Activated gamma-delta T cell treated with anti-CD3 and anti-CD28 coated beads, Interleukin-2, amount 50 U/mL, for 16 hours (primary cell): ENCODE measurements at places on chromosomes 1 and 21.

GRCh38 chr1:33560680-33561079 lies 88.2 kb downstream of the ZSCAN20 start:
- DNase-seq = no peak

- DNase-seq = no peak
These were observed 847 bp downstream of the SELENON start for GRCh38 chr1:25800703-25801377.

- DNase-seq = no peak
These were observed 22.7 kb downstream of the PRKACB start for GRCh38 chr1:84166797-84167196.

DNA sequence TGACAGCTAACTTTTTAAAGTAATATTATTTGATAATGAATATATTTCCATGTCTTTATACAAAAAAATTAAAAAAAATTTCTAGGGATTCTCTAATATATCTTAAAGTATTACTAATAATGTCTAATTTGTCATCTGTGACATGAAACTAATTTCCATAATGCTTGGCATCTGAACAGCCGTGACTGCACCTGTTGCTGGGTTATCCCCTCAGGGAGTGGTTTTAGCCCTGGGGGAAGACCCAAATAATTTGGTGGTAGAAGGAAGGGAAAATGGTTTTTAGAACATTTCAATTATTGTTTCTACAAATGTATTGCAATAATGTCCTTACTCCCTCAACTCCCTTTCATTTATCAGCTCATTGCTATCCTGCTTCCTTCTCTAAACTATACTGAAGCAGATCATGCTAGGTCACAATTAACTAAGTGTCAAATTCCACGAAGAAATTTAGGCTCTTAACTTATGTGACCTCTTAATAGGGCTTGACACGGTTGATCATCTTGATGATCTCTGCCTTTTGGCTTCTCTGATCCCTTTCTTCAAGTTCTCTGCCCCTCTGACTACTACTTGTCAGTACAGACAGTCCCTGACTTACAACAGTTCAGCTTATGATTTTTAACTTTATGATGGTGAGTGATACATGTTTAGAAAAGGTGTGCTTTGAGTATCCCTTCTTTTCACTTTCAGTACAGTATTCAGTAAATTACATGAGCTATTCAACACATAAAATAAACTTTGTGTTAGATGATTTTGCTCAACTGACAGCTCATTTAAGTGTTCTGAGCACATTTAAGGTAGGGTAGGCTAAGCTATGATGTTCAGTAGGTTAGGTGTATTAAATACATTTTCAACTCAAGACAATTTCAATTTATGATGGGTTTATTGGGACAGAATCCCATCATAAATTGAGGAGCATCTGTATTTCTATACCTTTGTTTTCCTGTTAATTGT lies 26.4 kb upstream of the DPH5 start:
- DNase-seq = no peak

- no peak for DNase-seq
These were observed 3.9 kb downstream of the TMEM201 start for GRCh38 chr1:9592510-9593075.

GRCh38 chr1:3891329-3891865 lies 8.7 kb downstream of the C1orf174 start:
- no peak for DNase-seq

DNA sequence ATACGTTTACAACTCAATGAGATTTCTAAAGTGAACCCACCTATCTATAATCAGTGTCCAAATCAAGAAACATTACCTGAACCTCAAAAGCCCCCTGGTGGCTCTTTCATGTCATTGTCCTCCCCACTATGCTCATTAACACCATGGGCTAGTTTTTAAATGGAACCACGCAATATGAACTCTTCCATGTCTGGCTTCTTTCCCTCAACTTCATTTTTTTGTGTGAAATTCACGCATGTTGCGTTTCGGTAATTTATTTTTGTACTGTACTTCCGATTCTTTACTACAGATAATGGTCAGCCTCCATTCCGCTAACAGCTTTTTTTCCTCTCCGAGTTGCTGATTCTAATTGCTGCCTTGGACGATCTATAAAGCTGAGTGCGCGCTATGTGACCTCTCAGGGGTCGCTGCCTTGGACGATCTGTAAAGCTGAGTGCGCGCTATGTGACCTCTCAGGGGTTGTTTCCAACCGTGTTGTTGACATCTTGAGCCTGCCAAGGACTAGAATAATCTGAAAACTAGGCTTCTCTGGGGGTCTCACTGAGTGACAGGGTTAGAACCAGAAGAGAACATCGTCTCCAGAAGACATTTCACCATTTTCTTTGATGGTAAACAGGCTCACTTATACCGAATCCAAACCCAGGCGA lies 1.1 kb upstream of the CACYBP start:
- peak; percentile 27 for DNase-seq

DNA sequence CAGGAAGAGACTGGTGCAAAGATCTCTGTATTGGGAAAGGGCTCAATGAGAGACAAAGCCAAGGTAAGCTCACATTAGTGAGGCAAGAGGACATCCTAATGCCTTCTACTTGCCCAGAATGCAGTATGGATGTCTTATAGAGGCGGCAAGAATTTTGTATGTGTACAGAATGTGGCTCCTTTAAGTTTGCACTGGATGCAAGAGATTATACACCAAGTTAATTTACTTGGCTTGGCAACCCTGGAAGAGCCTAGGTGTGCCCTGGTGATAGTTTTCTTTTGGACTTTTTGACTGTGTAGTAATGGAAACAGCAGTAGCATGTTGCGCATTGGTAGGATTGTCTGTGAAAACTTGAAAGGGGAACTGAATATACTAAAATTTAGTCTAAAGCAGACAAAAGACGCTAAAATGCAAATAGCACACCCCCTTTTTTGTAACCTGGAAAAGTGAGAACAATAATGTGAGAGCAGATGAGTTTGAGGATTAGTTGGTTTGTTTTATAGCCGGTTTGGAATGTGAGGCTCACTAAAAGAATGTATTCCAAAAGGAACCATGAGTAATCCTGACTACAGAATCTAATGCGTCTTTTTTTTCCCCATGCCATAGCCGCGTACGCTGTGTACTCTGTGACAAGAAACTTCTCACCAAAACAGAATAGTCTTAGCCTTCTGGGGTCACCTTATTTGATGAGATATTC lies 18.1 kb downstream of the KHDRBS1 start:
- DNase-seq = no peak

DNA sequence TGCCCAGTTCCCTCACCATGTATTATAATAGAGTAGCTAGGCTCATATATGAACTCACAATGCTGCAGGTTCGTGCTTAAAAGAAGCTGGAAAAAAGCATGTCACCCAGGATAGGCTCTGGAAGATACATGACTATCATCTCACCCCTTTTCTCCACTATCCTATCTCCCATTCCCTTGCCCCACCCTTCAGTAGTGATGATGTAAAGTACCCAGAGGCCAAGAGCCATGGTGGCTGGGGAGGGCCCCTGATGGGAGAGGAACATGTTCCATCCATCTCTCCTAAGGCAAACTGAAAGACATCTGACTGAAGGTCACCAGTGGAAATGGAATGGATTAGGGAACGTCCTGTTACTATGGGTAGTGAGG lies 20.3 kb upstream of the RBBP5 start:
- no peak for DNase-seq

GRCh38 chr1:204659056-204659455 lies 26.5 kb downstream of the LRRN2 start:
- DNase-seq = no peak

DNA sequence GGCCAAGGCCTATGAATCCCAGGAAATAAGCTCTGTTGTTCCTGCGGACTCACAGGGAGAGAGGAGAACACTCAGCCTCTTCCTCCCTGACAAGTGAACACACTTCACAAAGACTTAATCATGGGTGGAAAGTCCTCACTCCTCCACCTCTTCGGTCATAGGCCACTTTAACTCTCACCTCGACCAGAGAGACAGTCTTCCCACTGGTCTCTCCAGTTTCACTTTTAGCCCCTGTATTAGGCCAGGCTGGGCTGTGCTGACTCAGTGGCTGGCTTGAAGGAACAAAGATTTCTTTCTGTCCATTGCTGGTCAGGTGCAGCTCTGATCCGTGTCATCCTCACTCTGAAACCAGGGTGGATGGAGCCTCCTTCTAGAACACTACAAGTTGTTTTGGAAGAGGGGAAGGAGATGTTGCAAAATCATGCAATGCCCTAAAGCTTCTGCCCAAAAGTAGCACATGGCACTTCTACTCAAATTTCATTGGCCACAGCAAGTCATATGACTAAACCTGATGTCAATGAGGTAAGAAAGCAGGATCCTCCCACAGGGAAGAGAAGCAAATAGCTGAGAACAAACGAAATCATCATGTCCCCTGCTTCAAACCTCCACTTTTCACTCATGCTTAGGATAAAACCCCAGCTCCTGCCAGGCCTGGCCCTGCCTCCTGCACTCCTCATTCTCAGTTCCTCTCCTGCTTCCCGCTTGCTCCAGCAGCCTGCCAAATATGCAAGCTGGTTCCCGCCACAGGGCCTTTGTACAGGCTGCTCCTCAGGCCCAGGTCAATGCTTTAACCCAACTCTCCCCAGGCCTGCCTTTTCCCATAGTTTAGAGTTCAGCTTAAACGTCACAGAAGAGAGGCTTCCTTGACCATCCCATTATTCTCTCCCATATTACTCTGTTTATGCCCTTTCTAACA lies 150.5 kb upstream of the RUNX3 start:
- no peak for DNase-seq
